HS-27A (cell line): ENCODE measurements at places on chromosomes 2 and 18.

GRCh38 chr18:23442958-23443357 is 10.1 kb upstream of the RIOK3 start:
- no peak for DNase-seq

- peak; percentile 87 for DNase-seq
Observed at GRCh38 chr18:54388203-54389142, 30.8 kb downstream of the C18orf54 start.

DNA sequence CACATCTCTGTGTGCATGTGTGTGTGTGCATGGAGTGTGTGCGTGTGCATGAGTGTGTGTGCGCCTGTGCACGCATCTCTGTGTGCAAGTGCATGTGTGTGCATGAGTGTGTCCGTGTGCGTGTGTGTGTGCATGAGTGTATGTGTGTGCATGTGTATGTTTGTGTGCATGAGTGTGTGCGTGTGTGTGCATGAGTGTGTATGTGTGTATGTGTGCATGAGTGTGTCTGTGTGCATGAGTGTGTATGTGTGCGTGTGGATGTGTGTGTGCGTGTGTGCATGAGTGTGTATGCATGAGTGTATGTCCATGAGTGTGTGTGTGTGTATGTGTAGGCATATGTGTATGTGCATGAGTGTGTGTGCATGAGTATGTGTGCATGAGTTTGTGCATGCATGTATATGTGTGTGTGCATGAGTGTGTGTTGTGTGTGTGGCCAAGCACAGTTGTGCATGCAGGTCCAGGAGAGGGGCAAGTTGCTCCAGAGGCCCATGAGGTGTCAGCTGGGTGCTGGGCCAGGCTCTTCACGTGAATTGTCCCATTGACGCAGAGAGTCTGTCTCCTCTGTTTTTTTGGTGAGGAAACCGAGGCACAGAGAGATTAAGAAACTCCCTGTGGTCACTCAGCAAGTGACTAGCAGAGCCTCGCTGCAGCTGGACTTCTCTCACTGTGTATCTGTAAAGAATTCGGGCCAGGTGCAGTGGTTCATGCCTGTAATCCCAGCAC is 75.5 kb downstream of the ASB1 start:
- no peak for DNase-seq

GRCh38 chr18:9557250-9557943 is 57.0 kb downstream of the PPP4R1 start:
- DNase-seq = no peak

GRCh38 chr2:8327371-8328100 is 354.3 kb upstream of the ID2 start:
- no peak for DNase-seq

DNA sequence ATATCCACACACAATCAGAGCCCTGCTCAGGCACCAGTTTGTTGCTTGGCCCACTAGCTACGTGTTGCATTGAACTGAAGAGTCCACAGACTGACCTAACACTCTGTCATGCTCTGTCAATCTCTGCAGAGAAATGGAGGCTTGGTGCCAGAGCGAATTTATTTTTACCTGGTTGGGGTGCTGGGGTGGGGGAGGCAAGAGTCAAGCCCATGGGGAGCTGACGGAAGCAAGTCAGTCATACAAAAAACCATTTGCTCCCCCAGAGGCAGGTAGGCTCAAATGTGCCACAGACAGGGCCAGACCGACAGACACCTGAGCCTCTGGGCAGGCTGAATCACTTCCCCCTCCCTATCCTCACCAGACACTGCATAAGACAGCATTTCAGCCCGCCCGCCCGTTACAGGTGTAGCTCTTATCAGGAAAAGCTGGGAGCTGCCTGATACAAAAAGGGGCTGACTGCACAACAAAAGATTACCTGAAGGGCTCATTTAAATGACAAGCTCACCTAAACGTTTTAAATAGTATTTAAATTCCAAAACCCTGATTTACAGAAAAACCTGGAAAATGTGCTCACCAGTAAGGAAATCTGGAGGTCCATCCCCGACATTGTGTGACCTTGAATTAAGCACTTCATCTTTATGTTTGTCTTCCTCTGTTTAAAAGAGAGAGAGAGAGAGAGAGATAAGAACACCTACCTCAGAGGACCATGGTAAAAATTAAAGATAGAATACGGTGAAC is 2.1 kb upstream of the PCBP1 start:
- no peak for DNase-seq

DNA sequence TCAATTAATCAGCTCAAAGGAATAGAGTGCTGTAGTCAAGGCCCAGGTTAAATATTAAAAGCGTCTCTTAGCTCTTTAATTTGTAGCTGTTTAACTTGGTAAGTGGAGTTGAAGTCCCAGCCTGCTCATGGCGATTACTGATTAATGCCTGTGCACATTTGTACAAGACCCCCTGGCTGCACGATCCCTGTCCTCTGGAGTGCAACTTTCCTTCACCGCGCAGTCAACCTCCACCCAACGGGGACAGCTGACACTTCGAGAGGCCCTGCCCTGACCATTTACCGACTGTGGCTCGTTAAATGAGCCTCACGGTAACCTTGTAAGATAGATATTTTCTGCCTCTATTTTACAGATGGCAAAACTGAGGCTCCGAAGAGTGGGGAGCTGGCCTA is 5.5 kb upstream of the CYS1 start:
- DNase-seq = no peak

GRCh38 chr2:118667348-118667747 is 180.1 kb downstream of the EN1 start:
- no peak for DNase-seq

DNA sequence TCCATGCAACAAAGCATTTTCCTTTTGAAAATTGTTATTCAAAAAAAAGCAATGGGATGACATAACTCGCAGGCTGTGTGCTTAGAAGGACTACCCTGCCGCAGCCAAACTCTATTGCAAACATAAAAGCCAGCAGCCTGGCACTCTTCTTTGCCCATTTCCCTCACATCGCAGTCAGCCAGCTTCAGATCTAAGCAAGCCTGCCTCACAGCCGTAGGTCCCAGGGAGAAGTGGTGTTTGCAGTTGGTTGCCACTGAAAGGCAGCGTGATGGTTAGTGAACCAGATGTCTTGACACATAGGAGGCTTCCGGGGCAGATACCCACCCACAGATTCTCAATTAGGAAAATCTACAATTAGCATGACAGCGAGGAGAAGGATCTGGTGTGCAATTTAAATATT is 655.2 kb downstream of the RNF144A start:
- no peak for DNase-seq

- DNase-seq = no peak
Observed at GRCh38 chr2:231977430-231977829, 15.9 kb downstream of the DIS3L2 start.

DNA sequence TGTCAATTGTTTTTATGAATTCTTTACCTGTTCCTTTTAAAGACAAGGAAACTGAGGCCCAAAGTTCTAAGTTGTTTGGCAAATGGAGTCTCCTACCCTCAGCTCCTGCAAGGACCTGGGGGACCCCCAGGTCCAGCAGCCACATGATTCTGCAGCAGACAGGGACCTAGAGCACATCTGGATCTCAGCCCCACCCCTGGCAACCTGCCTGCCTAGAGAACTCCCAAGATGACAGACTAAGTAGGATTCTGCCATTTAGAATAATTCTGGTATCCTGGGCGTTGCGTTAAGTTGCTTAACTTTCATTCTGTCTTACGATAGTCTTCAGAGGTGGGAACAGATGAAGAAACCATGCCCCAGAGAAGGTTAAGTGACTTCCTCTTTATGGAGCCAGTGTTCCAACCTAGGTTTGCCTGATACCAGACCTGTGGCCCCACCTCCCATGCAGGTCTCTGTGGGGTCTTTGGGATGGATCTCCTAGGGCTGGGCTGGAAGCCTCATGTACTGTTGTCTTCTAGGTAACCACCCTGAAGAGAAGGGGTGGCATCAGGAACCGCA is 5.6 kb upstream of the CENPA start:
- DNase-seq = no peak

- DNase-seq = no peak
Observed at GRCh38 chr18:78447211-78447610, 532.4 kb upstream of the SALL3 start.

DNA sequence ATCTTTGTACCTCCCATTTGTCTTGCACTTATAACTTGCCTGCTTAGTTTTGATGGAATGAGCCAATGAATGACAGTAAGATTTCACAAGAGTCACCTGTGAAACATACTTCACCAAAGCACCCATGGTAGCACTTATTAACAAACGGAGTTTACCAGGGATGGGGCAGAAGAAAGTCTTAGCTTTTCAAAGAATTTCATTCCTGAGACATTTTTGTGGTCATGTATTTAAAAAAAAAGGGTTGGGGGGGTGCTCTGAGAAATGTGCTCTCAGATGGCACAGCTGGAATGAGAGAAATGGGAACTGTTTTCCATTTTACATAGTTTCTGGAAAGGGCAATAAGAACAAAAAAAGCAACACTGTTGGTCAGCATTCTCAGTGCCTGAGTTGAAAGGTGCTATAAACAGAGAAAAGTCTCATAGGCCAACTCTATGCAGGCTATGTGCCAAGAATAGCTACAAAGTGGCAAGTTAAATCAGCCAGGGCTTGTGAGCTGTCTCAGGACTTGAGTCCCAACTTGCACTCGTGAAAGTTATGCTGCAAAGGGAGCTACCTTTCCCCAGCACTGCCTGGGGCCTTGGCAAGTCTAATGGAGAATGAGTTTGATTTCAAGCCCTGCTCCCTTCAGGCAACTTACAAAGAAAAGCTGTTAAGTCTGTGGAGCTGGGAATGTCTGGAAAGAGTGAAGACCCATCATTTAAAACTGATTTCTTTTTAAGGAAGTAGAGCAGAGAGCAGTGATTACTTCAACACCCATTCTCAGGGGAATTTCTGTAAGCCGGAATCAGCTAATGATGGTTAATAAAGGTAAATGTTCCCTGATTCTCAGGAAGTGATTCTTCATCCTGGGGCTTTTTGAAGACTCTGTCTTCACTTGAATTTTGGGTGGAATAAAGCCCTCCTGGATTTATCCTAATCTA is 170.6 kb downstream of the SLC8A1 start:
- DNase-seq = peak; percentile 49

GRCh38 chr18:36514778-36515177 is 217.3 kb downstream of the FHOD3 start:
- no peak for DNase-seq

- no peak for DNase-seq
Observed at GRCh38 chr2:240998995-240999791, 775 bp downstream of the SNED1 start.

GRCh38 chr2:229296536-229296935 is 25.4 kb upstream of the PID1 start:
- no peak for DNase-seq

GRCh38 chr2:193796847-193797246 is 1602.1 kb upstream of the TMEFF2 start:
- no peak for DNase-seq

DNA sequence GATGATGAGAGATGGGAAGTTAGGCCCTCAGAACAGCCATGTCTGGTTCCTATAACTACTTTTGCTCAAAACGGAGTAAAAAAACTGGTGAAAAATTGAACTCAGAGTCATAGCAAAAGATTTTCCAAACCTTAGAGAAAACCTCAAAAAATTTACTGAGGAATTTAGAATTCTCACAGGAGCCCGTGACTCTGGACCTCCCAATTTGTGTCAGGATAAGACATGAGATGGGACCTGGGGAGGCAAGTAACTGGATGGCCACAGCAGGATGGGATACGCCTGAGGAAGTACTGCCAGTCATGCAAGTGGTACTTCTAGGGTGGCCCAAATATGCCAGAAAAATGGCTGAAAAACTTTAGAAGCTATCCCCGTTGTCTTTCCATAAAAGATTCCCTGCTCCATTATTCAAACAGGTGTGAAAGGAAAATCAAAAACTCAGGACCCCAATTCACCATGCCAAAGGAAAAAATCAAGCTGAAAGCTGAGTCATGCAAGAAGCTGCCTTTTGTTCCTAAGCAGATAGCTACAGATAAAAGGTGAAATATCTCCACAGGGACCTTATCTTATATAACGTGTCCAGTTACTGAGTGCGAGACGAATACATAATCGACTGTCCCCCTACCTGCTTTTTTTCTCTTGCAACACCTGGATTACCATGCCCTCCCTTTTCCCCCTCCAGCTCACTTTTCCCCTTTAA is 34.1 kb upstream of the LIPG start:
- DNase-seq = no peak

GRCh38 chr2:226561962-226562361 is 237.7 kb downstream of the IRS1 start:
- DNase-seq = no peak

- no peak for DNase-seq
Observed at GRCh38 chr2:43218702-43219382, 7.6 kb downstream of the ZFP36L2 start.

DNA sequence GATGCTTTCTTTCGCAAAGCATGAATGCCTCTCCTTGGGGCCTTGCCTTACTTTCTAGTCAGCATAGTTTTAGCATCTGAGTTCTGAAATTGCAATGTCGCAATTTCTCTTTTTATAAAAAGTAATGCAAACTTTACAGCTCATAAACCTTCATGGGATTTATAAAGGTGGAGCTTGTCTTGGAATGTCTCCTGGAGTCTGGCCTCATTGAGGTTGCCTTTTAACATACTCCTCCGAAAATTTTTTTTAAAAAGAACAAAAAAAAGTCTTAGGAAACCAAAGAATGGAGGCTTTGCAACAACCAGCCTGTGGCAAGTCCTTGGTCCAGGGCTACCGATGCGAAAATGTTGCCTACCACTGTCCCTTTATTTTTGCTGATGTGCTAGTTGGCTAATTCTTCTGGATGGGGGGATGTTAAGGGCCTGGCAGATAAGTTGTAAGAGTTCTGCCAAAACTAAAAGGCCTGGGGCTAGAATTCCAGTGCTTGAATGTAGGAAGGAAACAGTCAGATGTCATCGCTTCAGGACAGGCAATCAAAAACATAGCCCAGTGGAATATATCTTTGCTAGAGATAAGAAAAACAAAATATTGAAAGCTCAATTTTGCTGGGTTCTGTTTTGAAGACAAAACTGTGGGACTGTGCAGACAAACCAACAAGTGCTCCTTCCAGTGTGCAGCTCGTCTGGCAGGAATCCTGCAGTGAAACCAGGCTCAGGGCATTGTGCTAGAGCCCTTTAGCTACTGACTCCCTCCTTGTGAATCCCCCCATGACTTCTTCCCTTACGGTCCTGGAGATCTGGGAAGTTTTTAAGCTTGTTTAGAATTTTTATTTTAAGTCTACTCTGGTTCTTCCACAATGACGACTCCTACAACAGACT is 213.0 kb downstream of the PIEZO2 start:
- DNase-seq = no peak

- no peak for DNase-seq
Observed at GRCh38 chr18:79608999-79609461, 70.6 kb upstream of the CTDP1 start.

DNA sequence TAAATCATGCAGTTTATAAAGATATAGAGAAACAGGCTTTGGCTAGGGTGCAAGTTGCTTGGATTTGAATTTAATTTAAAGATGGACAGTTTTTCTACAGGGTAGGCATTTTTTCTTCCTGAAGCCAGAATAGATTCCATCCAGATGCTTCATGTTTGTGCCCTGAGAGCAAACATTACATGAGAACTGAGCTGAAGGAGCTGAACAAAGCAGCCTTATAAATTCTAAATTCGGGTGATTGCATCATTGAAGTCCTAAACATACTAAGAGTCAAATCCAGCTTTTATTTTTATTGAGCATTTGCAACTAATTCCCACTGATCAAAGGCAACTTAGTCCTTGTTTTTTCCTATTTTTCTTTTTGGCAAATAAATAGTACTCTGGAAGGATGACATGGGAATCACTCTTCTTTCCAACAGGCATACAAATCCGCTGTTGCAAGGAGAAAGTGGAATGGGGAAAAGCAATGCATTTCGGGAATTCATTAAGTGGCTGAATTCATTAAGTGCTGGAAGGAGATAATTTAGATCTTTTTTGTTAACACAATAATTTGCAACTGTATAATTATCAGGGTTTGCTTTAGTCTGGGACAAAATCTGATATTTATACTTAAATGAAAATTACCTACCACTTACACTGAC is 828.0 kb downstream of the SLC4A3 start:
- no peak for DNase-seq
